ENCODE measurements at places on chromosomes 6 and 20.

DNA sequence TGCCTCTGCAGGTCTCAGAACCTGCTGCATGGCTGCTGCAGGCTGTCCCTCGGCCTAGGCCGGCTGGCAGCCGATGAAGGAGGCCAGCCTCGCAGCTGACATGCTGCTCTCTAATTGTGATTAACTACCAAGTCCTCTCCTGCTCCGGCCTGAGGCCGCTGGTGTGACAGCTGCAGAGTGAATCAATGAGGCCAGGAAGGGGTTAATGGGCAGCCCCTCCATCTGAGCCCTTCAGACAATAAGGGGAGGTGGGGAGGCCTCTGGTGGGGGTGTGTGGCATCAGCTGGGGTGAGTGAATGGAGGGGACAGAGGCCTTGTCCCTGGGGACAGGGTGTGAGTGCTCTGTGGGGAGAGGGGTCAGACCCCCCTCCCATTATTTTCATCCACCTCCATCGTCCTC is 34.4 kb downstream of the SLC52A3 start:
- DNase-seq: no peak

DNA sequence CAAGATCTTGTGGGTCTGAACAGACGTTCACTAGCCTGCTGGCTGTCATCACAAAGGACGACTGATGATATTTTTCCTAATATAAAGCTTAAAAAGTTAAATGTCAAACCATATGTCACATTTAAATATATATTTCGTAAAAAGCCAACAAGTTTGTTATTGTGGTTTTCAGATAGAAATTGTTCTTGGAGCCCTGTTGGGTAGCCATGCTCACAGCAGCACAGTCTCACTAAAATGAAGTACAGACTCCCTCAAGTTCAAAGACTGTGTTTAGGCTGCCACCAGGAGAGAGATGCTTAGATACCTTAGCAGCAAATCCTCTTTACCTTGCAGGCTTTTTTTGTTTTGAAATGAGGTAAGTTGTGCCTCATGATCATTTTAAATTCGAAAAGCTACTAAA is 17.8 kb downstream of the EEF1E1 start:
- DNase-seq: peak; percentile 25

GRCh38 chr6:43383021-43383667 is 13.7 kb upstream of the ZNF318 start:
- DNase-seq: peak; percentile 24

DNA sequence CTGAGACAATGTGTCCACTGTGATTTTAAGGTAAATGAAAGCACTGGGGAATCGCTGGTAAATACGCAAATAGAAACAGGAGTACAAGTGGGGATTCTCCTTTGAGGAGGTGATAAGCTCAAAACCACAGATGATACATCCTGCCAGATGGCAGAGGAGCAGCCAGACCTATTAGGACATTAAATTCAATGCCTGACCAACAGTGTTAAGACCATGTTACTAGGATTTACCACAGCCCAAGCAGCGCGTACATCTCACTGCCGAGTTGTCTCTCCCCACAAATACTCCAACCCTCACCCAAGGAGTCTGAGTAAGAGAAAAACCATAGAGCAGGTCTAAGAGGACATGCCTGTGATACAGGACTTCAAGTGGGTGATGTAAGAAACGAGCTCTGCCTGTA is 68.9 kb upstream of the TULP1 start:
- DNase-seq: no peak

DNA sequence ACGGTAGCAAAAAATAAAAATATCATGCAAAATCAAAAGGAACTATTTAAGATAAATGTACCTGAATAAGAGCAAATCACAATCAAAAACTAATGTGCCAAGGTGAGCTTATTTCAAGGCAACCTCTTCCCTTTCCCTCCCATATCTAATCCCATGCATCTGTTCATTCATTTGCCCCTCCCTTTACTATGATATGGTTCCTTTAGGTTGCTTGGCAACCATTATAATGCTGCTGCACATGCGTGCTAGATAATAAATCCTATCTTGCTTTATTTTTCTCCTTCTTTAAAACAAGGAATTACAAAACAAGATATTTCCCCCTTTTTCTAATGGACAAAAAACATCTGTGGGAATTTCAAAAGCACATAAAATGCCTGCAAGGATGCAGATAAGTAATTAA is 318.2 kb upstream of the POU3F2 start:
- no peak for DNase-seq

- DNase-seq: no peak
These were observed 53.6 kb upstream of the LRRC1 start for GRCh38 chr6:53741034-53741823.

DNA sequence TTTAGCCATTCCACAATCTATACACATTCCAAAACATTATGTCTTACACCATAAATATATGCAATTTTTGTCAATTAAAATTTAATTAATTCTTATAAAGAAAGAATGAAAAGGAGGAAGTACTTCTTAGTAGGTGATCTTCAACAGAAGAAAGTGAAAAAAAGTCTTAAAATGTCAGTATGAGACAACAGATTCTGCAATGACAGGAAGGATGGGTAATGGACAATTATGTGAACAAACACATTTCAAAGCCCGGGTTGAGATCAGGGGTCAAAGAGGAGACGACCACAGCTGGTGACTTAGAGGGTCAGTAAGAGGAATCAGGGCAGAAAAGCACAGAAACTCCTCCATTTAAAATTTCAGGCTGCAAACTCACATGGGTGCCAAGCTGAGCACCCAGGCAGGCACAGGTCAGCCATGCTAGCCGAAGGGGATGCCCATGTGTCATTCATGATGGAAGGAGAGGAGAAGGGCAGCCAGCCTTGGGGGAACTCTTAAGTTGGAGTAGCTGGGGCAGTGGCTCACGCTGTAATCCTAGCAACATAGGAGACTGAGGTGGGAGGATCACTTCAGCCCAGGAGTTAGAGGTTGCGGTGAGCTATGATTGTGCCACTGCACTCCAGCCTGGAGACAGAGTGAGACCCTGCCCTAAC is 11.0 kb downstream of the VSX1 start:
- DNase-seq: no peak

DNA sequence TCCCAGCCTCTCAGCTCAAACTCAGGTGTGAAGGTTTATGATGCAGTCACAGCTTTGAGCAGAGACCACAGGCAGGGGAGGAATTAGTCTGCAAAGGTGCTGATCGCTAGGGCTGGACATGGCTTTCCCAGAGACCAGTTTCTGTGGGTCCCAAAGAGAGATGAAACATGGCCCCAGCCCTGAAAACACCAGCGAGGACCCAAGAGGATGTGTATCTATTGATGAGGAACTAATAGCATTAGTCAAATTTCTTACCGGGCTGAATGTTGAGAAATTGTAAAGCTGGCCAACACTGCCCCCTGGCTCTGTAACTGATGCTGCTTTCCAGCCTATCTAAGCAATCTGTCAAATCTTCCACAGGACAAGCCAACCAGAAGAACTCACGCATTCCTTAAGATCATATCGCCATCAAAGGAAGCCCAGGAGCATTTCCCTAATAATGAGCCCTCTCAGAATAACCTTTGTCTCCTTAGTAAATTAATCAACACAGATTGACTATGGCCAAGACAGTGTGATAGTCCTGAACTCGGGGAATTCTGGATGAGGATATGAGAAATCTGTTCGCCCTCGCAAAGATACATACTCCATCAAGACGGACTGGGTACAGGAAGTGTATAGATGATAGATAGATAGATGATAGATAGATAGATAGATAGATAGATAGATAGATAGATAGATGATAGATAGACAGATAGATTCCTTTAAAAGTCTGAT is 7.8 kb upstream of the ACSS1 start:
- no peak for DNase-seq

DNA sequence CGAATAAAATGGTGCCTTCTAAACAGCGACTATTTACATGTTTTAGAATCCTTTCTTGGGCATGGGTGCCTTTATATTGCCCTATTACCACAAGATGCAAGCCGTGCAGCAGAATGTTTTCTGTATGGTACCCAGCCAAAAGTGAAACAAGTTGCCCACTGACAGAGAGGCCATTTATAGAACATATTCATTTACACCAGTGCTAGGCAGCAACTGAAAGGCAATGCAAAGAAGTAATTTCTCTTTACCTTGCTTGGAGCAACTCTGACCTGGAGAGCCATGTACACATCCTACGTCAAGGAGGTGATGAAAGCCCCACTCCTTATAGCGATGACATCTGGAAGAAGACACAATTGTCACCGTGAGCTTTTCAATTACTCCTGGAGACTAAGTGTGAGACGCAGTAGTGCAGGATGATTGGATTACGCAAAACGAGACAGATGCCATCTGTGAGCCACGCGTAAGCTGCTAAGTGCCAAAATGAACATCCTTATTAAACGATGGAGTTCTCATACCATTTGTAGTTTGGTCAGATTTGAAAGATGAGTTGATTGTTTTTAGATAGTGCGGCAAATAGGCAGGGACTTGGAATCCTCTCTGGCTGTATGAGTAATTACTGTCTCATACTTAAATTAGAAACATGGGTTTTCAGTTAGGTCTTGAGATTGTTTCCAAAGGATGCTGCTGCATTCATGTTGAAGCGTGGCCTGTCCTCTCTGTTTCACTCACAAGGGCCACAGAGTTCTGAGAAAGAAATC is at the start of gene TMEM244:
TSS of gene TMEM244 (minus strand) at position 408 of the 758 bp plus-strand sequence. CDS start at position 281, 127 bp downstream.
- DNase-seq: no peak

- no peak for DNase-seq
These were observed 35.0 kb upstream of the NELFCD start for GRCh38 chr20:58945965-58946631.

DNA sequence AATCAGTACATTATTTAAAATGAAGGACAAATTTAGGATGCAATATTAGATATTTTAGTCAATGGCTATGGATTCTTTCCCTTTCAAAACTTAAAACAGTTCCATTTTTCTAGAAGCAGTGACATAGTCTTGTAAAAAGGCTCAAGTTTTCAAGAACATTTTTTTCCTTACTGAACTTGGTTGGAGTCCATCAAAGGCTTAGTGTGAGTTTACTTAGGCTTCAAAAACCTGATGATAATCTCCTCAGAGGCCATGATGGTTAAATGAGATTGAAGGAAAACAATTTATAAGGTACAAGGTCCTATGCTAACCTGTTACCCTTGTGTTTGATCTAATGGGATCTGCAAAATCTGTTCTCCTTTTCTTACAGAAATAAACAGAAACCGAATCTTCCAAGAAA is 531.8 kb downstream of the UTRN start:
- DNase-seq: no peak

DNA sequence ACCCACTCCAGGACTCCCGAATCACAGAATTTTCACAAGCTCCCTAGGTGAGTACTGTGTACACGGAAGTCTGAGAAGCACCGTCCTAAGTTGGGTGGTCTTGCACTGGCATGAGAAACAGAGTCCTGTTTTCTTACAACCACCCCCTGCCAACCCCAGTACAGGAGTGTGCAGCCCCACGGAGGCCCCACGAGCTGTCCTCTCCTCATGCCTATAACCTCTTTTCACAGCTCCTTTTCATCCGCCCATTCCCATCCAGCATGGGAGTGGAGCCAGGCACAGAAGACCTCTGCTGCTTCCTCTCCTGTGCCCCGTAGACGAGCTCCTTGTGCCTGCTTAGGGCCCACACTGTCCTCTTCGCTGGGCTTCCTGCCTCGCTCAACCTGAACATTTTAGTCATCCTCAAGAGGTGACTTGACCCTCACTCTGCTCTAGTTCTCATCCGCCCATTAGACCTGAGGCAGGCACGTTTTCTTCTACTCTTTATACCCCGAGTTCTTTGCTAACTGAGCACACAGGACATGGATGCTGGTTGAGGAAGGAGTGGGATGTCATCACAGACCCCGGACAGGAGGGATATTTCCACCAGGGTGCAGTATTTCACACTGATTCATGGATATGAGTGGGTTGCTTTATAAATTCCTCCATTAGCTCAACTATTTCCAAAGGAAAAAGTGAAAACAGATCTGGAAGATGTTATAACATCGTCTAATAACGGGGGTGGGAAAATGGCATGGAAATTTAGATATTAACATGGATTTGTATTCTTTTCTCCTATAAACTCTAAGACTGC is 160.5 kb downstream of the TTLL2 start:
- DNase-seq: no peak

- DNase-seq: peak; percentile 70
These were observed 42.5 kb upstream of the IPCEF1 start for GRCh38 chr6:154399097-154399496.

DNA sequence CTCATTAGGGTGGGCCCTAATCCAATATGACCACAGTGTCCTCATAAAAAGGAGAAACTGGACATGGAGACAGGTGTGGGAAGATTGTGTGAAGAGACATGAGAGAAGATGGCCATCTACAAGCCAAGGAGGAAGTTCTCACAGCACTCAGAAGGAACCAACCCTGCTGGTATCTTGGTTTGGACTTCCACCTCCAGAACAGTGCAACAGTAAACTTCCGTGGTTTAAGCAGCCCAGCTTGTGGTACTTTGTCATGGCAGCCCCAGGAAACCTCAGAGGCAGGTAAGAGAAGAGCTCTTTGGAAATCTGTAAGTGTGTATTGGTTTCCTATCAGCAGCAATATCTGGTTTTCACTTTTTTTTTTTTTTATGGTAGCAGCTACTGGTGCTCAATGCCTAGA is 16.5 kb upstream of the CNKSR3 start:
- DNase-seq: no peak

GRCh38 chr6:159152041-159152440 is 17.2 kb upstream of the FNDC1 start:
- DNase-seq: no peak

GRCh38 chr6:41284726-41285125 is 1.8 kb downstream of the TREM1 start:
- DNase-seq: no peak

DNA sequence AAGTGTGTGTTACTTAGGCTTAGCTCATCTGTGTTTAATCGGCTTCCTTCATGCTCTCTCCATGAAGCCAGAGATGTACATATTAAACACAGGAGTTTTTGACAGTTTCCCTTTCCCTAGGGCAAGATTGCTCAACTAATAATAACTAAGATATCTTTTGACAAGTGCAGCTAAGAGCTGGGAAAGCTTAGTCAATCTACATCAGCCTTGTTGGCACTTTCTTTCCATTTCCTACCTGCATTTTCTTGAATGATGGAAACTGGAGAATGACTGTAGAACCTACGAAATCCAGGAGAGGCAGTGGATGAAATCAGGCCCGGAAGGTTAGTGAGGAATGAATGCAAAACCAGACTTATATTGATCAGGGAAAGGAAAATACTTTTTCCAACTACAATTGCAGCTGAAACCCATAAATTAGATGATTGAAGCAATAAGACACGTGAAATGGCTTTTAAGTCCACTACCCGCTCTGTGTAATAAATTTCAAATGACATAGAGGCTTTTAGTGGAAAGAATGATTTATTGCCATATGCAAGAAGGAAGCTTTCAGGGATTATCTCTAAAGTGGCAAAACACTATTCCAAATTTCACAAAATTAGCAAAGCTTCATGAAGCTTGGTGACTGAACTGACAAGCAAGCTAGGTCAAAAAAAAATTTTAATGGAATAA is 237.2 kb upstream of the ID4 start:
- DNase-seq: no peak

DNA sequence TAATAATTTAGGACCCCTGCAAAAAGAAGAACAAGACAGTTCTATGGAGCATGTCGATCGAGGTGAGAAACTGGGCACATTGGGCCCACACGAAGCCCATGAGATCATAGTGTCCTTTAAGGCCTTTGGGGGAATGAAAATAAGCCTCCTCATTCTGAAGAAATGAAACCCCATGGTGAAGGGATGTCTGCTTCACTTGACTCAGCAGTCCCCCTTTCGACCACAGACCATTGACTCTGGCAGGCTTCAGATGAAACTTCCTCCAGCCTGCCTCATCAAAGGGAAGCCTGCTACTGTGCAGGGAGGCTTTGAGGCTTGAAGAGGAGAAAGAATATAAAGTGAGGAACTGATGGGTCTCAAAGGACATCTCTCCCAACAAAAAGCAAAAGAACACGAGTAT is 144.2 kb upstream of the FBXL4 start:
- no peak for DNase-seq

GRCh38 chr6:13908955-13909381 is 15.8 kb upstream of the RNF182 start:
- DNase-seq: peak; percentile 46

GRCh38 chr6:166703149-166703710 is 76.2 kb upstream of the RPS6KA2 start:
- DNase-seq: no peak
